ENCODE measurements at places on chromosomes 7 and 10. TPM values are rescaled to one million over a fixed set of nuclear protein-coding genes. Genes with fewer than 3 reads are reported as not detected.
A peak's percentile ranks its signal among the peaks of the same experiment; 100 is the strongest.

DNA sequence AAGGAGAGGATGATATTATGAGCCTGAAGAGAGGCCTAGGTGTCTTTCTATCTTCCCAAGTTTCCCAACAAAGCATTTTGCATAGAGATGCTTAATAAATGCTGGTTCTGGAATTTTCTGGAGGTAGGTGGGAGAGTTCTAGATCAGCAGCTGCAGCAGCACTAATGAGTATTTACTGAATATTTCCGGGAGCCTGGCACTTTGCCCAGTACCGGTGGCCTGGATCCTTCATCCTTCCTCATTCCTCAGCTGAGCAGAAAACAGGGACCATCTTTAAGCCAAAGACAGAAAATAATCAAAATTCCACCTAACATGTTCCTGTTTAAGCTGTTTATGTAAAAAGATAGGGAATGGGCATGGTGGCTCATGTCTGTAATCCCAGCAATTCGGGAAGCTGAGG lies 813.2 kb upstream of the AUTS2 start:
- no peak for DNase-seq
- H3K36me3 ChIP-seq, result no peaks in the 10 kb centered on the region
- H3K4me1 ChIP-seq, result no peaks in the 10 kb centered on the region
- no peak overlapping the region for H3K27ac ChIP-seq
- H3K4me3 ChIP-seq, result no peak overlapping the region
- H3K27me3 ChIP-seq, result peaks cover 8% of the 10 kb centered on the region

- peaks cover 5% of the 10 kb centered on the region for H3K4me1 ChIP-seq
- no peak overlapping the region for H3K4me3 ChIP-seq
- peaks cover 3% of the 10 kb centered on the region for H3K36me3 ChIP-seq
- H3K27ac ChIP-seq, result no peak overlapping the region
- no peaks in the 10 kb centered on the region for H3K27me3 ChIP-seq
Measured at GRCh38 chr10:61391281-61391680, 61.9 kb downstream of the TMEM26 start.

Gene FFAR4
- 0.04 TPM for polyA plus RNA-seq

DNA sequence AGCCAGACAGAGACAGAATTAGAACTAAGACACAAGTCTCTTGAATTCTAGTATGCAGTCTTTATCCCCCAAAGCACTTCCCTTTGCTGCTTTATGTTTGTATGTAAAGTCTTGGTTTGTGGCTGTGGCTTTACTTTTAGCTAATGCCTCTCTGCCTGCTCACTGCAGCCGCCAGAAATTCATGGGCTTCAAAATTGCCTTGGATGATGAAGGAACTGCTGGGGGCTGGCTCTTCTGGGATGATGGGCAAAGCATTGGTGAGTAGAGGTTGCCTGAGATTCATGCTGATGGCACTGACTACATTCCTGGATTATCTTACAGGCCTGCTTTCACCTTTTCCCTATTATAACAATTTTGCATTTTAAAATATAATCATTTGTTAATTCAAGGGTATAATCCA lies 10.9 kb upstream of the MGAM2 start:
- H3K4me1 ChIP-seq, result peaks cover 7% of the 10 kb centered on the region
- no peaks in the 10 kb centered on the region for H3K36me3 ChIP-seq
- H3K27me3 ChIP-seq, result no peaks in the 10 kb centered on the region
- no peak overlapping the region for H3K27ac ChIP-seq

DNA sequence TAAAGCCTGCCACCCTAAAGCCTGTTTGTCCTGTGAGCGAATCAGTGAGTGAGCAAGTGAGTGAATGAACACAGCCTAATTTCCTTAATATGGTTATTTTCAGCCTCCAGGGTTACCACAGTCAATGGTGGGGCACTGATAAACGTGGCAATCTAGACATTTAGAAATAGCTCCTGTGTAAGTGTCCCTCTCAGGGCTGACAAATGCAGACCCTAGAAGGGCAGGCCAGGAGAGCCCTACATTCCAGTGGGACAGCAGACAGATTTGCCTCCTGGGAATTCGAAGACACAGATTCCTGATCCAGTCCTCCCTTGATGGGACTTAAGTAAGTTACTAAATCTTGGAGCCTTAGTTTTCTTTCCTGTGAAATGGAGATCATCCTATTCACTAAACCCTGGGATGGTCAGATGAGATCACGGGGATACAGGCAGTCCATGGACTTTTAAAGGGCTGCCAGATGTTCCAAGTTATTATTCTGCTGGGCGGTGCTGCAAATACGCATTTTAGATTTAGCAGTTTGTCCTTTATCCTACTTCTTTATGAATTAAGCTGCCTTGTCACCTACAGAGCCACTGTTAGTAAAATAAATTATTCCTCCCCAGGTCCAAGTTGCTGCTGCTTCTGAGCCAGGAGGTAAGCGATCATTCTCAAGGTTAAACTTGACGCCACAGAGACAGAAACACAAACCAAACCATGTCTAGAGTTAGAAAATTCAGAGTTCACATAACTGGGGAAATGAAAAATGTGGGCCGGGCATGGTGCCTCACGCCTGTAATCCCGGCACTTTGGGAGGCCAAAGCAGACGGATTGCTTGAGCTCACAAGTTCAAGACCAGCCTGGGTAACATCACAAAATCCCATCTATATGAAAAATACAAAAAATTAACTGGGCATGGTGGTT lies 54.8 kb upstream of the TM9SF3 start:
- no peak overlapping the region for H3K4me3 ChIP-seq
- no peak for DNase-seq
- peaks cover 4% of the 10 kb centered on the region for H3K4me1 ChIP-seq
- H3K27ac ChIP-seq, result no peak overlapping the region
- no peaks in the 10 kb centered on the region for H3K27me3 ChIP-seq

Gene SLC29A4
- 32.6 TPM for polyA plus RNA-seq

DNA sequence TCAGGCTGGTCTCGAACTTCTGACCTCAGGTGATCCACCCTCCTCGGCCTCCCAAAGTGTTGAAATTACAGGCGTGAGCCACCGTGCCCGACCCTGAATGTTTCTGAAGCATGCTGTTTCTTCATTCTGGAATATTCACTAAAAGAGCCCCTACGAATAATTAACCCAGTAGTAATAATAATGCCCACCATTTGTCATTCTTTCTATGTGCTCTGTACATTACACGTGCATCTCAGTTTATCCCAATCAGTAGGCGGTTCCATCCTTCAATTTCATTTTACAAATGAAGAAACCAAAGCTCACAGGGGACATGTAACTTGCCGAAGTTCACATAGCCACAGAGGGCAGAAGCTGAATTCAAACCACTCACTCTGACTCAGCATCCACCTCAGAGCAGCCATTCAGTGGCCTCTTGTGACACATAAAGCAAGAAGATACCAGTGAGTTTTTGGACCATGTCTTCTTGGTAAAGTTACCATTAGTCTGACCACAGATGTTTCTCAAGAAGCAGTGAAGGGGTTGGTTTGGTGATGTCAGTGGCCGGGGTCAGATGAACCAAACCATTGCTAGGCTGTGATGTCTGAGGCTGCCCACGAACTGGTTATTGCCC lies 71.9 kb upstream of the DUSP5 start:
- H3K4me1 ChIP-seq, result peaks cover 7% of the 10 kb centered on the region
- DNase-seq, result no peak
- H3K27me3 ChIP-seq, result no peaks in the 10 kb centered on the region
- H3K27ac ChIP-seq, result peak overlapping the region; percentile 29

DNA sequence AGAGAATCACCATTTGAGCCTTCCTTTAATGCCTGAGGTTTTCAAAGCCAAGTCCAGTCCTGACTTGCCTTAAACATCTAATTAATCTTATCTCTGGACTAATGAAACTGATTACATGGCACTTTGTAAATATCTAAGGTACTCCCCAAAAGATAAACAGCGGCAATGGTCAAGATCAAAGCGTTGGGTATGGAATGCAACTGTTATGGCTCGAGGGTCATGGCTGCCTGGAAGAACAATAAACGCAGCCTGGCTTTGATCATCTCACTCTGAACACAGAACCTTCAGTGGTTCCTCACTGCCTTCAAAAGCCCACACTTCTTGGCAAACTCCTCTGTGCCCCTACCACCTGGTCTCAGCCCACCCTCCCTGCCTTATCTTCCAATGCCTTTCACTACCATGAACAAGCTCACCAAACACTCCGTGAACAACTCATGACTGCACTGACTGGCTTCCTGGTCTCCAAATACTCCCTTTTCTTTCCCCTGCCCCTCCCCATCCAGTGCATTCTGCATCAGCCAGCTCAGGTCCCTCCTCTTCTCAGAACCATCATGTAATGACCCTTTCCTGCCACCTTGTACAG lies 150.2 kb upstream of the NFE2L3 start:
- H3K36me3 ChIP-seq, result no peaks in the 10 kb centered on the region
- H3K4me1 ChIP-seq, result peaks cover 8% of the 10 kb centered on the region
- H3K27me3 ChIP-seq, result no peaks in the 10 kb centered on the region
- peak; percentile 41 for DNase-seq
- no peak overlapping the region for H3K4me3 ChIP-seq

DNA sequence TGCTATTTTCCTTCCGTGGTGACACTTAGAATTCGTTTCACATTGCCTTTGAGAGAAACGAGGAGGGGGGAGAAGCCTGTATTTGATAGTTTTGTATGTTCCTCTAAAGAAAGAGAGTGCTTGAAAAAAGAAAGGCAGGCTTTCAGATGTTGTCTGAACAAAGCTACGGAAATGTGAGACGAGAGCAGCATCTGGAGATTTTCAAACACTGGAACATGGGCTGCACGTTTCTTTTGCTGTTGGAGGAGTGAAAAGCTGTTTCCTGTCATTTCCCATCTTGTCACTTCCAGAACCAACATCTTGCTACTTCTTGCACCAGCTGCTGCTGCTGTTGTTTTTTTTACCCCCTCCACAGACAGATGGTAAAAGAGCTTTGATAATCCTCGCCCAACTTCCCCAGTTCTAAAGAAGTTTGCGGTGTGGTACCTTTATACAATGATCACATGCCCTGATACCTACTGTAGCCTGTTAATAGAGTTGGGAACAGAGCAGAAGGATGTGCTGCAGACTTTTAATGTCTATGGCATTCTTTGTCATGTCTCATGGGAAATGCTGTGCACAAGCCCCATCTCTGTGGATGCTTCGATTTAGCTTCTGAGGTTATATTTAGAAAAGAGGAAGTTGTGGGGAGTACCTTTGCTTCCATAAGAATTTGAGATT lies 408.1 kb downstream of the AUTS2 start:
- H3K4me3 ChIP-seq, result no peak overlapping the region
- peaks cover 7% of the 10 kb centered on the region for H3K4me1 ChIP-seq
- H3K27ac ChIP-seq, result peak overlapping the region; percentile 81
- no peaks in the 10 kb centered on the region for H3K36me3 ChIP-seq

GRCh38 chr7:49579408-49579807 lies 194.0 kb upstream of the VWC2 start:
- H3K4me1 ChIP-seq, result no peaks in the 10 kb centered on the region
- DNase-seq, result no peak
- no peak overlapping the region for H3K4me3 ChIP-seq
- H3K27ac ChIP-seq, result no peak overlapping the region

Gene EBLN1
- polyA plus RNA-seq, result not detected

DNA sequence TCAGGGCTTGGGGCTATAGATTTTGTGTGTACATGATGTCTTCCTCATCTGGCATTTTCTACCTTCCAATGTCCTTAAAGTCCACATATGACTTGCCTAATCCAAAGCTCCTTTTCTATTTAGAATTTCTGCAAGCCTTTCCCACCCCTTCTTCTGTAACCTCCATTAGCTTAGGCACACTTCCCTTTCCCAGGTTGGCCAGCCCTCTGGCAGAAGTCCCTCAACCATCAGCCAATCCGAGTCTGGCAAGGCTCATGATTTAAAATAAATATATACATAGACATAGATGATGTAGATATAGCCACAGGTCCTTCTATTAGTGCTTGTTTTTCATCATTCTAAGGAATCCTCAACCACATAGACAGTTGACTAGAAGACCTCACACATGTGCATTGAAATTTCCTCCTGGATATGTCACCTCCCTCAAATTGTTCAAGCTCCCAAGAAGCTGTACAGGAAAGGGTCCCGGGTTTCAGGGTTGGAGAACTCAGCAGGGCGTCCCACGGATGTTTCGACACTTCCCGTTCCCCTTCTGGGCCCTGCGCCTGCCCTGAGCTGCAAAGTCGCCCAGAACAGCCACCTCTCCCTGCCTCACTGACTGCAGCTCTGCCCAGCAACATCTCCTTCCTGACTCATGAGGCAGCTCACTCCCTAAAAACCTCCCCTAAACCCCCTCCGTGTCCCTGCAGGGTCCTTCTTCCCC lies 20.4 kb upstream of the PIK3AP1 start:
- H3K27me3 ChIP-seq, result no peaks in the 10 kb centered on the region
- H3K4me3 ChIP-seq, result no peak overlapping the region
- no peaks in the 10 kb centered on the region for H3K36me3 ChIP-seq
- DNase-seq, result no peak
- no peak overlapping the region for H3K27ac ChIP-seq

GRCh38 chr7:44629829-44630522 lies 23.5 kb downstream of the OGDH start:
- no peaks in the 10 kb centered on the region for H3K36me3 ChIP-seq
- no peaks in the 10 kb centered on the region for H3K27me3 ChIP-seq

GRCh38 chr7:155533827-155534690 lies 12.3 kb downstream of the CNPY1 start:
- DNase-seq, result peak; percentile 56
- no peak overlapping the region for H3K27ac ChIP-seq
- H3K36me3 ChIP-seq, result no peaks in the 10 kb centered on the region
- peaks cover 9% of the 10 kb centered on the region for H3K4me1 ChIP-seq

Gene COX19
- polyA plus RNA-seq, result 21.2 TPM

Gene CYP3A4
- polyA plus RNA-seq, result 25.6 TPM

DNA sequence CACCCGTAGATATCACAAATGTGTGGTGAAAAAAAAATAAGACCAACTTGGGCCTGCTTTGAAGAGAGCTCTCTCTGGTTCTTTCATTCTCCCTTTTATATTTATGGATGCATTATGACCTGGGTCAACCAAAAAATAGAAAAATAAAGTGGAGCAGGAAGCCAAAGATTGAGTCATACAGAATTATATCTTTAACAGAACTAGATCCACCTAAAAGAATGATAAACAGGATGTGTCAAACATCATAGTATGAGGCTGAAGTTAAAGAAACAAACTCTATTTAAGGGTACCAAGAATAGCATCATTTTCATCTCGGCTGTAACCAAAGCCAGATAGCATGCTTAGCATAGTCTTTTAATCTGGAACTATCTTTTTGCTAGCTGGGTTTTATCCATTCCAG lies 28.8 kb upstream of the NMT2 start:
- no peak for DNase-seq
- no peaks in the 10 kb centered on the region for H3K27me3 ChIP-seq
- H3K36me3 ChIP-seq, result no peaks in the 10 kb centered on the region
- H3K4me3 ChIP-seq, result no peak overlapping the region
- peaks cover 8% of the 10 kb centered on the region for H3K4me1 ChIP-seq

- H3K27me3 ChIP-seq, result no peaks in the 10 kb centered on the region
- H3K4me3 ChIP-seq, result no peak overlapping the region
- no peaks in the 10 kb centered on the region for H3K4me1 ChIP-seq
- DNase-seq, result no peak
- no peaks in the 10 kb centered on the region for H3K36me3 ChIP-seq
- no peak overlapping the region for H3K27ac ChIP-seq
Measured at GRCh38 chr7:74334030-74334429, 44.8 kb downstream of the CLIP2 start.

Gene C10orf71
- not detected for polyA plus RNA-seq

- H3K4me3 ChIP-seq, result no peak overlapping the region
- peaks cover 19% of the 10 kb centered on the region for H3K4me1 ChIP-seq
Measured at GRCh38 chr10:29807163-29807806, 172.5 kb upstream of the SVIL start.

GRCh38 chr10:118957443-118957825 lies 72.1 kb upstream of the NANOS1 start:
- H3K27ac ChIP-seq, result no peak overlapping the region
- no peak overlapping the region for H3K4me3 ChIP-seq
- H3K36me3 ChIP-seq, result no peaks in the 10 kb centered on the region
- DNase-seq, result no peak
- no peaks in the 10 kb centered on the region for H3K4me1 ChIP-seq
- H3K27me3 ChIP-seq, result no peaks in the 10 kb centered on the region
